NCI-H1092 (cell line): ENCODE measurements at places on chromosomes 3 and 15.

- DNase-seq: no peak
Observed at GRCh38 chr3:127822041-127822681, at the start of gene MGLL. MGLL (minus strand) TSS chr3:127822515; CDS start chr3:127822318, 197 bp downstream.

DNA sequence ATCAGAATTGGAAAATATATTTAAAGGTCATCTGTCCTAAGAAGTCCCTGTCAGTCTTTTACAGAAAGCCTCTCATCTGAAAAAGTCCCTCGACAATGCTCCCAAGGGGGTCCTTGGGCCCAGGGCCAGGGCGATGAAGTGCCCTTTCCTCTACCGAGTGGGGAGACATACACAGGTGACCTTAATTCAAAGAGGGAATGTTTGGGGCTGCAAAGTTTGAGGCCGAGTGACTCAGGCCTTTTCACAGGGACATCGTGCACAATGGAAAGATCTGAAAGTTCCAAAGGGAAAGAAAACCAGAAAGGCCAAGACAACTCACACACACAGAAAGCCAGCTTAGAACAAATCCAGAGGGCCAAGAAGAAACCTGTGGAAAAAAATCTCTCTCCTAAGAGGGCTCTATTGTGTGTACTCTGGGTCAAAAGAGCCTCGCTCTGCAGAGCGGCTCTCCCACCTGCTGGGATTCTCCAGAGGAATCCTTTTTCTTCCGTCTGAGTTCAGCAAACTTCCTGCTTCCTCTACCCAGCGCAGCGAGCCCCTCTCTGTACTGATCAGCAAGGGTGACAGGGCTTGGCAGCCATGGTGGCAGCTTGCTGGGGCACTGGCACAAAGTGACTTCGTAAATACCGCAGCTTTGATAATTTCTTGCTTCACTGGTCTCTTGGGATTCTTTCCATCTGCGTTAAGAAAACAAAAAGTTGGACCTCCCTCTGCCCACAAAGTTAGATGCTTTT, 259.1 kb downstream of the OPA1 start:
- DNase-seq: no peak

DNA sequence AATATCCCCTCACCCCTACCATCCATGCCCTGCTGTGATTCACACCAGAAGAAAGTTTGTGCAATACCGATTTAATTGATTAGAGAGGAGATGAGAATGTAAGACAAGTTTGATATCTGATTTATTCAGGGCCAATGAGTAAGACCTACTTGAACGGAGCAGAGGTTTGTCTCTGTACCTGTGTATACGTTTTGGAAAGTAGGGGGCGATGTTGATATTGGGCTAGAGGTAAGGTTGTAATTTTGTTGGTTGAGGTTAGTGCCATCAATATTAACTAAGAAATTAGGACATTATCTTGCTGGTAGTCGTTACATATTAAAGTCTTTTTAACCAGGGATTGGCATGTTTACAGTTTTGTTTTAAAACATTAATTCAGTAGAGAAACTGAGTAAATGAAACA, 20.5 kb downstream of the EAF2 start:
- DNase-seq: no peak

DNA sequence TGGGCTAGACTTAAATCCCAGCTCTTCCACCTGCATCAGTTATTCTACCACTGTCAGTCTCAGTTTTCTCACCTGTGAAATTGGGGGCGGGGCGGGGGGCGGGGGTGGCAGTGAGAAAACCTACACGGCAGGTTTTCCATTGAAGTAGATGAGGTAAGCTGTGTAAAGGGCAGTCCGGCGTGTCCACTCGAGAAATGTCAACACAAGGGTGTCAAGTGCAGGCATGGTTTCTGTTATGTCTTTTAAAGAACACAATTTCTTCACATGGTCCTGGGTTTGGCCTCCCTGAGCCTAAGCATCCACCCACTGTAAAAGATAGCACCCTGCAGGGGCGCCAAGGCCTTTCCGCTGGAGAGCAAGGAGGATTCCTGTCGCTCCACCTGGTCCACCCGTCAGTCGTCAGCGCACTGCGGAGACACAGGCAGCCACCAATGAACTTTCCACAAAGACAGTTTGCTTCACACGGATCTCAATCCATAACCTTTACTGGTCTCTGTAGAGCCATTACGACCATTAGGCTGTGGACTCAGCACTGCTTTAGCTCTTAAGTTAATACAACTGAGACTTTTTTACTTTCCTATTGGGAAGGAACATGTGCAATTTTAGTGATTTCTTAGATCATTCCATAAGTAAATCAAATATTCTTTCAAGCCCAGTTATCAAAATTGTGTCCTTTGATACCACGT, 99.5 kb upstream of the FOXB1 start:
- no peak for DNase-seq

GRCh38 chr15:48765022-48765421, 45.8 kb downstream of the CEP152 start:
- no peak for DNase-seq

GRCh38 chr3:53641397-53641796, 147.0 kb downstream of the CACNA1D start:
- DNase-seq: no peak
